ENCODE measurements at places on chromosomes 7 and 10.
A peak's percentile ranks its signal among the peaks of the same experiment; 100 is the strongest.

DNA sequence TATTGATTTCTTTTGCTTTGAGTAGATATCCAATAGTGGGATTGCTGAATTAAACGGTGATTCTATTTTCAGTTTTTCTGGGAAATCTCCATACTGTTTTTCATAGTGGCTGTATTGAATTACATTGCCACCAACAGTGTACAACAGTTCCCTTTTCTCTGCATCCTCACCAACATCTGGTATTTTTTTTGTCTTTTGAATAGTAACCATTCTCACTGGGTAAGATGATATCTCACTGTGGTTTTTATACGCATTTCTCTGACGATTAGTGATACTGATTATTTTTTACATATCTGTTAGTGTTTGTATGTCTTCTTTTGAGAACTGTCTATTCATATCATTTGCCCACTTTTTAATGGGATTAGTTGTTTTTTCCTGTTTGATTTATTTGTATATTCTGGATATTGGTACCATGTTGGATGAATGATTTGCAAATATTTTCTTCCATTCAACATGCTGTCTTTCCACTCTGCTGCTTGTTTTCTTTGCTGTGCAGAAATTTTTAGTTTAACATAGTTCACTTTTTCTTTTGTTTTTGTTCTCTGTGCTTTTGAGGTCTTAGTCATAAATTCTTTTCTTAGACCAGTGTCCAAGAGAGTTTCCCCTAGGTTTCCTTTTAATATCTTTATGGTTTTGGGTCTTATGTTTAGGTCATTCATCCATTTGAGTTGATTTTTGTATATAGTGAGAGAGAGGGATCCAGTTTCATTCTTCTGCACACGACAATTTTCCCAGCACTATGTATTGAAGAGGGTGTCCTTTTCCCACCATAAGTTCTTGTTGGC lies 584.7 kb downstream of the PHTF2 start:
- DNase-seq = no peak

GRCh38 chr7:51351661-51352060 lies 35.1 kb upstream of the COBL start:
- DNase-seq = no peak

- DNase-seq = no peak
These were observed 420.6 kb downstream of the PLXNA4 start for GRCh38 chr7:132155715-132156114.

DNA sequence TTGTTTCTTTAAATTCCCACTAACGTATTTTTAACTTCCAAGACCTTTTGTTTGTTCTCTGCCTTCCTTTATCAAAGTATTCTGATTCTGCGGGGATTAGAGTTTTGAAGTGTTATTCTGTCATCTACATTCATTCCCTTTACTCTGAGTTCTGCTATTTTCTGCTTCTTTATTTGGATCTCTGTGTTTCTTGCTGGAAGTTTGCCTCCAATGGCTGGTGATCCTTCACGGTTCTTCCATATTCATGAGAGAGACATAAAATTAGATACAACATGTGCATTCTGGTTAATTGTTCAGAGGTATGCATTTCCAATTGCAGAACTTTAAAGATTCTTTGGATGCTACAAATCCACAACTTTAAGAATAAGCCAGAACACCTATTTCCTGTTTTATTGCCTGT lies 244.7 kb upstream of the ADARB2 start:
- no peak for DNase-seq

- DNase-seq = no peak
These were observed 224.7 kb downstream of the GLRX3 start for GRCh38 chr10:130360826-130361311.

GRCh38 chr10:43902842-43903241 lies 254.2 kb upstream of the ZNF32 start:
- DNase-seq = no peak

DNA sequence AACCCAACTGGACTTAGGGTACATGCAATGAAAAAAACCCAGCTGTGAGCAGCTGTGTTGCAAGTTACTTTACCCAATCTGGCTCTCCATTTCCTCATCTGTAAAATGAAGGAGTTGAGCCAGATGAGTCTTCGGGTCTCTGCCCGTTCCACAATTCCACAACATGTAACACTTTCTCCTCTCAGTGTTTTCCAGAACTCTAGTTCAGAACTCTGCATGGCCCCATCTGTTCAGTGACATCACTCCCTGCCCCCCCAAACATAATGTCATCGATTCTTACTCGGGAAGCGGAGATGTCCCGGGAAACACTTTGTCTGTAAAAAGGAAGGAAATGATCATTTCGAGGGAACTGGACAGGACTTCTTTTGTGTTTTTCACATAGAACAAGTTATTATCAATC lies 2.5 kb downstream of the SH3PXD2A start:
- no peak for DNase-seq

GRCh38 chr7:4102231-4102841 lies 579.8 kb upstream of the FOXK1 start:
- no peak for DNase-seq

DNA sequence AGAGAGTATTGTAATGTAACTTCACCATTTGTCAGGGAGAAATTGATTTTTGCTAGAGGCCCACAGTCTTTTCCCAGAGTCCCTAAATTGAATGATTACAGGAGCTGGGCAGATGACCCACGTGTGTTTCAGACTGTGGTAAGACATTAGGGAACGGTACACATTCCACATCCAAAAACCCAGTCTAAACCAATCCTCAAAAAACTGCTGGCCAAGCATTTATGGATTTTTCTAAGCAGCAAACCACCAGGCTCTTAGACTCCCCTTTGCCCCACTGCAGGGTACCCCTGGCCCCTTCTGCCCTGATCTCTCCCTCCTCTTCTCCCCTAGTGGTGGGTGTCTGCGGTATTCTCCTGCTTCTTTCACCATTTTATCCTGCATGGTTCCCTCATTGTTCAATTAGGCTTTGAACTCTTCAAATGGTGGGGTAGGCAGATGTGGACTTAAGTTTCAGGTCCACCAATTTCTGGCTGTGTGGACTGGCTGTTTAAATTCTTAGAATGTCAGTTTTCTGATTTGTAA lies 135.5 kb upstream of the SORCS3 start:
- no peak for DNase-seq

DNA sequence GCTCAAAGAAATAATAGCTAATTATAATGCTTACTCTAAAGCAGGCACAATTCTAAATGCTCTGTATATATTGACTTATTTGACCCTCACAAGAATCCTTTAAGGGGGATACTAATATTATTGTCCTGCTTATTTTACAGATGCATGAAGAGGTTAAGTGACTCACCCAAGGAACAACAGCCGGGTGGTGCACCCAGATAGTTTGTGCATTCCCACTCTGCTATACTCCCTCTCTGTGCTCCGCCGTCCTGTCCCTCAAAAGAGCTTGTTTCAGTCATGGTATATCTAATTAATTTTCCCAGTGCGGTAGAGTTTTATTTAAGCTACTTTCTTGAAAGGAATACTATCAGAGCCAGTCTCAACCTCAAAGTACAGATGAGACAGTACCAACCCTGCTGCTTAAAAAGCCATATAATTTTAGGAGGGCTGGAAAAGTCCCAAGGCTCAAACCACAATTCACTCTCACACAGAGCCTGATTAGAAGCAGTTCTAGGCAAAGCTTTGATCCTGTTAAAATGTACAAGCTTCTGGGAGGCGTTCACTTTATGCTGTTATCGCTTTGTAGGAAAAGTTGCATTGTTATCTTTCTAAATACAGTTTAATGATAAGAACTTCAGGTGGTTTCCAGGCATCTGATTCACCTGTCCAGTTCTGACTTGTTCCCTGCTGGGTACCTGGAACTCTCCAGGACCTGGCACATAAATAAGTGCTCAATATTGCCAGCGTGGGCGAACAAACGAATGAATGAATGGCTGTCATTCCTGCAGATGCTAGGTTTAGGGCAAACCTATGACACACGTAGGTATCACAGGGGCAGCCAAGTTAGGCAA lies 261.5 kb upstream of the KLF14 start:
- DNase-seq = no peak

GRCh38 chr10:34432589-34432988 lies 382.5 kb downstream of the PARD3 start:
- DNase-seq = no peak

- peak; percentile 44 for DNase-seq
These were observed 73.3 kb downstream of the PRPF18 start for GRCh38 chr10:13659887-13660550.

DNA sequence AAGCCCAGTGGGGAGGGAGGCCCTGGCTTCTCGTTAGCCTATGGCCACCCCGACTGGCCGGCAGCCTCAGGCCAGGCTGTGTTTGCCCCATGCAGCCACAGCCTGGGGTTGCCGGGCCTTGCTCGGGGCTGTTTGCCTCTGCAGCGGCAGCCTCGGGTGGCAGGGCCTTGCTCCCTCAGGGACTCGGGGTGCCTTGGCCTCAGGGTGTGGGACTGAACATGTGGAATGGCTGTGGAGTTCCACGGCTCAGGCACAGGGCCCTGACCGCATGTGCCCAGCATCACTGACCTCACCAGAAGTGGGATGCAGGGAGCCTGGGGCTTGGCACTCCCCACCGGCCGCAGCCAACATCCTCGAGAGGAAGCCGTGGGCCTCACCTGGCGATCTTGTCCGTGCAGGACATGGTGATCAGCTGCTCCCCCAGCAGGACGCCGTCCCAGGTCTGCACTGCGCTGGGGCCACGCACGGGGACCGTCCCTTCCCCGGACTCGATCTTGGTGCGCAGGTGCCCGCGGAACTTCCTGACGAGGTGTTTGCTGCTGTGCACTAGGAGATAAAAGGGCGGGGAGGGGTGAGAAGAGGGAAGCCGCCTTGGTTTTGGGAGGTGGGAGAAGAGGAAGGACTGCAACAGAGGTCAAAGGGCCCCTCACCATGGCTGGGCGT lies 160.5 kb downstream of the WDR37 start:
- DNase-seq = no peak

GRCh38 chr7:64830926-64831325 lies 36.7 kb downstream of the ZNF138 start:
- DNase-seq = no peak

DNA sequence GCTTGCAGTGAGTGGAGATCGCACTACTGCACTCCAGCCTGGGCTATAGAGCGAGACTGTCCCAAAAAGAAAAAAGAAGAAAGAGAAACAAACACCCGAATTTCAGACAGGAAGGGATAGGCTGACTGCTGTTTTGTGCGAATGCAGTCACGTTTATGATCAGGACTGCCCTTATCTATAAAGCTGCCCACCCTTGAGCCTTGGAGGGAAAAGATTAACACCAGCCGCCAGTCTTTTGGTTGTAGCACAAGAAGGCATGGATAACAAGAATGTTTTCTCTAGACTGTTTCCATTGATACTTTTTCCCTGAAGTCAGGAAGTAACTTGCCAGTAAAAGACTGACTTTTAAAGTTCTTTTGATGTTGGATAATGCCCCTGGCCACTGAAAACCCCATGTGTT lies 314.0 kb downstream of the BICC1 start:
- DNase-seq = no peak

GRCh38 chr10:113226399-113226798 lies 276.4 kb downstream of the TCF7L2 start:
- DNase-seq = no peak

GRCh38 chr7:28225576-28225975 lies 45.0 kb upstream of the JAZF1 start:
- DNase-seq = no peak

DNA sequence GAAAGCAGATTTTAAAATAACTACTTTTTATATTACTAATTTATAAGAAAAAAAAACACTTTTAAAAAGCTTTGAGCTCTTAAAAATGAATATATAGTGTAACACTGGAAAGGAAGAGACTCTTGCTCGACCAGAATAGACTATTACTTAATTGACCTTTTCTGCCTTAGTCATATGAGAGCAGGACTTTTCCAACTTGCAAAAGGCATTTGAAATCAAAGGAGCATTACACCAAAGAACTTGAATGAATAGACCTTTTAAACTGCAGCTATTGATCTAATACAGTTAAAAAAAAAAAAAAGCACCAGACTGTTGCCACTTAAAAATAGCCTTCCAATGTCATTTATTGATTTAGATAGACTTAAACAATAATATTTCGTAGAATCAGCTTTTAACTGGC lies 17.2 kb upstream of the SEMA3D start:
- no peak for DNase-seq

DNA sequence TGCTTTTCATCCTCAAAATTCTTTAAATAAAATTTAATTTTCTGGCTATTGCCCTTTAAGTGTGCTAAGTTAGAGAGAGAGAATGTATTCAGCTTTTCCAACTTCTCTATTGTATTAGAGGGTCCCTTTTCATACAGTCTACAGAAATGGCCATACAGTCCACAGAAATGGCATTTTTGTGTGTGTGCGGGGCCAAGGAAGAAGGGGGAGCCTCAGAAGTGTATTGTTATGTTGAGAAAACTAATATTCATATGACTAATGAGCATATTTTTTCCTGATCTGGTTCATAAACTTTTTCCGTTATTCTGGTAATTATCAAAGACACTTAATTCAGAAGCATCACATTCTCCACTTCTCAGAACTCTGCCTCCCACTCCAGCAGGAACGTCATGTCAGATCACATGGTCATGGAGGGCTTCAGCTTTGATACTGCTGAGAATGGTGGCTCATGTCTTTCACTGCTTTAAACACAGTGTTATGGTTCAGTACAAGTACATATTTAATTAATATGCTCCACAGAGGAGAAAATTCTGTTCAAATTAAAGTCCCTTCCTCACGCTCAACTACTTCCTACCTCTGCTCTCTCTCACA lies 37.1 kb downstream of the ELMO1 start:
- DNase-seq = no peak

- DNase-seq = no peak
These were observed 8.9 kb downstream of the GLI3 start for GRCh38 chr7:42227936-42228591.

DNA sequence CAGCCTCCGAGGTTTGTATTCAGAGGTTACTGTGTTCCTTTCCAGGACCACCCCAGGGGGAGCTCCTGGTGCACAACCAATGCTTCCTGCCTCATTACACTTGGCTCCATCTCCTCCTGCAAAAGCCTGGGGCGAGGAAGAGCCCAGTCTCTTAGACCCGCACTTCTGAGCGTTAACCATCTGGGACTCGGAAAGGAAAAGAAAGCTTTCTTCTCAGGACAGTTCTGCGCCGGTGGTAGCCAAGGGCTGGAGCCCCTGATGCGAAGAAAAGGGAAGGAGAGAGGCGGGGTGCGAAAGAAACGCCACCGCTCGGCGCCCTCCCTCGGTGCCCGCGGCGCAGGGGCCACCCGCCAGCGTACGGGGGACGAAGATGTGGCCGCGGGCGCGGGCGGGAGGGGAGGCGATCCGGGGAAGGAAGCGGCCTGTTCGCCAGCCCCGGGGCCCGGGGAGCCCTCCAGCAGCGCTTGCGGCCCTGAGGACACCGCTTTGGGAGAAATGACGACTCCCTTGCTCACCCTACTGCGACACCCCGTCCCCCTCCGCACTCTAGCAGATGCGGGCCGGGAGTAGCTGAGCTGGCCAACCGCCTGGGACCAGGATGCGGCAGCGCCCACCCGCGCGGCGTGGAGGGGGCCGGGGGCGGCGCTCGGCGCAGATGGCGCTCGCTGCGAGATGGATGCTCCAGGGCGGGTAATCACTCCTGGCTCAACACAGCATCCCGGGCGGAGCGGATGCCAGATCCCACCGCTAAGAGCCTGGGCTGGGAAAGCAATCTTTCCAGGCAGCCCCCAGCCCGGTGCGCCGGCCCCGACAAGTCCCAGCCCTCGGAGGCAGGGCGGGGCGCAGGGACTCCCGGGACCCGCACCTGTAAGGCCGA lies 1.3 kb downstream of the NRCAM start:
- no peak for DNase-seq

- DNase-seq = no peak
These were observed 27.4 kb upstream of the INPP5A start for GRCh38 chr10:132510174-132510611.

- no peak for DNase-seq
These were observed 138.6 kb downstream of the GALNT17 start for GRCh38 chr7:71270558-71270957.

Data from stimulated activated CD8-positive, alpha-beta memory T cell treated with anti-CD3 and anti-CD28 coated beads, Interleukin-15, amount 100 ng/mL, for 24 hours (primary cell).